ENCODE measurements at places on chromosomes 12 and 14.
A peak's percentile ranks its signal among the peaks of the same experiment; 100 is the strongest.

GRCh38 chr14:72679141-72679535 lies 214.8 kb downstream of the DPF3 start:
- DNase-seq, result no peak

DNA sequence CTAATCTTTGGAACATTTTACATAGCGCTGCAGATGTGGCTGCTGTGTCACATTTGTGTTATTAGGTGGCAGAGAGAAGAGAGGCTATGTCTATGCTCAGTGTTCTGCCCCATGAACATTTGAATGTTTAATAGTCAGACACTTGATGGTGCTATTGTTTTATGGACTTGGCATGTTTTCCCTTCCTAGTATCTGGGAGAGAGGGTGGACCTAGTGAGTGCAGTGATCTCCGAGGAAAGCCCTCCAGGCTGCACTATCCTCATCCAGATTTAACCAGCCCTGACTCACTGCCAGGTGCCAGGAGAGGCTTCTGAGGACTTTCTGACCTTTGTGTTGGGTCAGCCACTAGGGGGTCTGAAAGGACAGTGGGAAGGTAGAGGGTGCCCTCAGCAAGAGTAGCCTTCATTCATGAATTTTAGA lies 24.3 kb downstream of the ZFC3H1 start:
- DNase-seq, result no peak

DNA sequence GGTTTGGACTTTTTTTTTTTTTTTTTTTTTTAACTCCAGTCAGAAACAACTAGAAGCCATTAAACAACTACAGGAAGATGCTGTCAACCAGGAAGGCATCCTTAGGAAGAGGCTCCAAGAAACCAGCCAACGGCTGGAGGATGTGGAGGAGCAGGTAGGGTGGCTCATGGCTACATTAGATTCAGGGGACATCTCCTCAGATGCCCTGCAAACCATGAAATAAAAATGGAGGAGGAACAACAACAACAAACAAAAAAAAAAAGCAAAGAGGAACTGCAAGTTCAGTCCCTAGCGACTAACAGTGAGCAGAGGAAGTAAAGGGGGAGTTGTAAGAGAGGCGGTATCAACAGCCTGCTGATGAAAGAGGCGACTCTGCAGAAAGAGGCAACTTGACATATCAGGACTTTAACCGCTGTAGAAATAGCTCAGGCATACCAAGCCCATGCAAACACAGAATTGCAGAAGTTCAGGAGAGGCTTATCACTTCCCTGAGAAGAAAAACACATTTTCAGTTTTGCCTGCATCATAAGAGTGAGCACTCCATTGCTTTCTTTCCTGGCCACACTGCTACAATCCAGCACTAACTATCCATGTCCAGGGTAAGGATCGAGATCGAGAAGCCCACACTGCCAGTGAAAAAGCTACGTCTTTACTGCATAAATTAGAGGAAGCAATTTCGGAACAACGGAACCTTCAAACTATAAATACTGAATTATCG lies 103.5 kb upstream of the BCAT1 start:
- no peak for DNase-seq

- no peak for DNase-seq
These were observed 71.1 kb downstream of the FUT8 start for GRCh38 chr14:65483647-65484046.

- DNase-seq, result peak; percentile 68
These were observed 138.5 kb downstream of the CCER1 start for GRCh38 chr12:90816353-90817089.

GRCh38 chr14:78254911-78255461 lies 84.8 kb downstream of the NRXN3 start:
- peak; percentile 31 for DNase-seq

DNA sequence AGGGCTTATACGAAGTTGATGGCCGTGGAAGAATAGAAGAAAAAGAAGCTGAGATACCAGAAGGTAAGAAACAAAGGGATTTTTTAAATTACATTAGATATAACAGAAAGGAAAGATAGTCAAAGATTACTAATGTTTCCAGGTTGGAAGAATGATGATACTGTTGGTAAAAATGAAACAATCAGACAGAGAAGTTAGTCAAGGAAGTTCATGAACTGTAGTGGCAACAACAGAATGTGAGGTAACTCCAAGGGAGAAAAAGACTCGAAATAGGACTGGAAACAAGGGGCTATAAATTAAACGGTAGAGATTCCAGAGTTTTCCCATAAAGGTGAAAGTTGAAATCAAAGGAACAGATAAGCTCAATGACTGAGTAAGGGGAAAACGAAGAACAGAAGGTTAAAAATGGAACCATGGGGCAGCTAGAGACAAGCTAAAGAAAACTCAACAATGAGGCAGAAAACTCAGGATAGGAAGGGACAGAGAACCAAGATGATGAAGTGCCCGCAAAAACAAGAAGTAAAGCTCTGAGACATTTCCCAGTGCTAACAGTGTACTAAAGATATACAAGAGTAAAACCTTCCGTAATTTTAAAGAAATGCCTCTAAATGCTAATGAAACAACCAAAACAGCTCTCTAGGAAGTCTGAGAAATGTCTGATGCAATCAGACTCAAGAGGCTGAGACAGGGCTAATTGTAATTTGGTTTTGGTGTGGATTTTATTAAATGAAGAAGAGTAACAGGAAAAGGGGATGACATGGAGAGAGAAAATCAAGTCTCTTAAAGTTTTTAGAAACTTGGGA lies 70.0 kb downstream of the PPP2R5E start:
- DNase-seq, result no peak

- DNase-seq, result no peak
These were observed 198.2 kb upstream of the CNOT2 start for GRCh38 chr12:70045036-70045435.

DNA sequence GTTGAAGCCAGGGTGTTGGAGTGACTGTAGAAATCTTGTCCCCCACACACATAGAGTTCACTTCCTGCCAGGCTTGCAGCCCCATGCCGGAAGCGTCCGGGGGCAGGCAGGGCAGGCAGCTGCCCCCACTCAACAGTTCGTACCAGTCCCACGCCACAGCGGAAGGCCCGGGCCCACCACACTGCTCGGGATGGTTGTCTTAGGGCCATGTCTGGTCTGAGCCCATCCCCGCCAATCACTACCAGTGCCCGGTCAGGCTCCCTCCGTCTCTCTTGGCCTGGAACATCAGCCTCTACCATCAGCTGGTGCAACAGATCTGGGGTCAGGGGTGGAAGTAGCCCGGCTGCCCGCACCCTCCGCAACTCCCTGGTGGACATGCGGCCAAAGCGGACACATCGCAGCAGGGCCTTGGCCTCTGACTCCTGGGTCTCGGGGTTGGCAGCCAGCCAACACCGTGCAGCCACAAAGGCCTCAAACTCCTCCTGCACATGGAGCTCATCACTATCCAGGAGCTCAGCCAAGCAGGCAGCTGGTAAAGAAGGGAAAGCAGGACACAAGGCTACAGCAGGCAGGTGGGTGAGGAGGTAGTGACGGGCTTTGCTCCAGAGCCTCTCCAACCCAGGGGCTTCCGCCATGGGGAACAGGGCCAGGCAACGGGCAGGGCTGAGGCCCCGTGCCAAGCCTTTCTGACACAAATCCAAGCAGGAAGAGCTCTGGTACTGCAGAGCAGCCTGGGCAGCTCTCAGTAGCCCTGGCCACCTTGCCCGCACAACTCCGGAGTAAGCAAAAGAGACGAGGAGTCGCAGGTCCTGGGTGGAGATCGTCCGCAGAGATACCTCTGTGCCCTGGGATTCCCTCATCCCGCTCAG lies 5.9 kb downstream of the KLHL33 start:
- DNase-seq, result no peak

GRCh38 chr12:120007272-120007671 lies 18.2 kb downstream of the BICDL1 start:
- DNase-seq, result no peak
